Progenitor cell of endocrine pancreas (in vitro differentiated cells): ENCODE measurements at places on chromosomes 12 and 14.
A peak's percentile ranks its signal among the peaks of the same experiment; 100 is the strongest.

DNA sequence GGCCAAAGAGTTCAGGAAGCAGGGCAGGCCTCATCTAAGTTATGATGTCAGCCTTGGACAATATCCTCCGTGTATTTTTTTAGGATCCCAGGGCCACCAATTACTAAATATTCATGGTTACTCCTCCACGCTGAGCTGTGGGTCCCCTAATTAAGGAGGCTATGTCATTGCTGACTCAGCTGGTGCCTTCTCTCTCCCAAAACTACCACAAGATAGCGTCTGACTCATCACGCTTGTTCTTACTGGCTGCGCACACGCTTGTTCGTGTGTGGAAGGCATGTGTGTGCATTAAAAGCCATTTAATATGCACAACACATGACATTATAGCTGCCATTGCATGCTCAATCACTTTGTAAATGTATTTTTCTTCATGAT is 78.3 kb downstream of the GSC start:
- DNase-seq: no peak

DNA sequence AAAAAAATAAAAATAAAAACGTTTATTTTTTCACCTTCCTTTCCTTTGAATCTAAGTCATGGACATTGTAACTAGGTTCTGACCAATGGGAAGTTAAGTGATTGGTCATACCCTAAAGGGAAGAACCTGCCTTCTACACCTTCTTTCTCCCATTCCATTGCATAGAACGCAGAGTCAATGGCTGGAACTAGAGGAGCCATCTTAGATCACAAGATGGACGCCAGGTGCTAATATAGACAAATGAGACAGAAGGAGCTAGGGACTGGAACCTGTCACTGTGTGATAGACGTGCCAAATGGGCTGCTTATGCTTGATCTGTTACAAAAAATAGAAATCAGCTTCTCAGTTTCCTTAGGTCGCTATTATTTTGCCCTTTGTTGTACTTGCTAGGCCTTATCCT is 606.6 kb downstream of the MED13L start:
- no peak for DNase-seq

DNA sequence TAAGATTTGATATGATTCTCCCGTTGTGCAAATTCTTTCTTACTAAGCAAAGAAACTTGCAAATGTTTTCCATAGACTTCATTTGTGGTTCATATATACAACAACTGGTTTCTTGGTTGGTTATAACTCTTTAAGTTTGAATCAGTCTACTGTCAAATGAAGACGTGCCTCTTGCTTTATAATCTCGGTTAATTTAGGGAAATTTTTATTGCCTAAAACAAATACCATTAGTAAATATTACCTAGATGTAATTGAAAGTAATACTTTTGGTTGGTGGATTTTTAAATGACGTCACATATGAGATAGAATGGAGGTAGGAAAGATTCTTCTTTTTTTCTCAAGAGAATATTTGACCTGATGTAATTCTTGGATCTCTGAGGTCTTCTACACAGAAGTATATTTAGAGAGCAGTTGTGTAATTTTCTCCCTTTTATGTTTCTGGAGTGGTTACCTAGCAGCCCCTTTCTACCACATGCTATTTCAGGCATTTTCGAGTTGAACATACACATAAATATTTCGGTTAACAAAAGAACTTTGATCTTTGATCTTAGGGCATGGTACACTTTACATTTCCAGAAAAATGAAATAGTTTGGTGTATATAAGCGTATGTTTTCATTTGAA is 1.7 kb downstream of the ATF7IP start:
- no peak for DNase-seq

- DNase-seq: no peak
Observed at GRCh38 chr12:109732321-109733305, 19.0 kb downstream of the FAM222A start.

GRCh38 chr12:82910246-82910893 is 223.7 kb downstream of the TMTC2 start:
- DNase-seq: no peak

DNA sequence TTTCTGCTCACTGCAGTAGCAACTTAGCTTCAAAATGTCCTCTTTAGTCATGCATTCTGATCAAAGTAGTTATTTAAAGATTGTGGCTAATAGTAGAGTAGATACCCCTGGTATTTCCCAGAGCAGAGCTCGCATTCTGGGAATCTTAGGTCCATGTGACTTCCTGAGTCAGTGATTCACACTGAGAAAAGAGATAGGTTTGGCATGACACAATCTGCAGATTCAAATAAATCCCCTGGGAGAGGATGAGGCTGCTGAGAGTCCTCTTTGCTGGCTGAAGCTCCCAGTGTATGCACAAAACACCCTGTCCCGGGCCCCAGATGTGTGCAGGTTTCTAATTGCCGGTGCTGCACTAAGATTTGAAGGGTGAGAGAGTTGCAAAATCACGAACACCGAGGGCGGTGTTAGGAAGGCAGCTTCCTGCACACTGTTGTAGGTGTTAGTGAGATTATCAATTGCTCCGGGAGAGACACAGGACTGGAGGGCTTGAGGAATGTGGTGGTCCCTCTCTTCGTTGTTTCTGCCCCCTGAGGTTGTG is 233.2 kb downstream of the NRXN3 start:
- DNase-seq: no peak

GRCh38 chr14:85531141-85531586 is 1.2 kb downstream of the FLRT2 start:
- peak; percentile 27 for DNase-seq
